NCI-H2081 treated with DMSO at 0.1 percent for 48 hours (cell line): ENCODE measurements at places on chromosomes 7 and 10.

DNA sequence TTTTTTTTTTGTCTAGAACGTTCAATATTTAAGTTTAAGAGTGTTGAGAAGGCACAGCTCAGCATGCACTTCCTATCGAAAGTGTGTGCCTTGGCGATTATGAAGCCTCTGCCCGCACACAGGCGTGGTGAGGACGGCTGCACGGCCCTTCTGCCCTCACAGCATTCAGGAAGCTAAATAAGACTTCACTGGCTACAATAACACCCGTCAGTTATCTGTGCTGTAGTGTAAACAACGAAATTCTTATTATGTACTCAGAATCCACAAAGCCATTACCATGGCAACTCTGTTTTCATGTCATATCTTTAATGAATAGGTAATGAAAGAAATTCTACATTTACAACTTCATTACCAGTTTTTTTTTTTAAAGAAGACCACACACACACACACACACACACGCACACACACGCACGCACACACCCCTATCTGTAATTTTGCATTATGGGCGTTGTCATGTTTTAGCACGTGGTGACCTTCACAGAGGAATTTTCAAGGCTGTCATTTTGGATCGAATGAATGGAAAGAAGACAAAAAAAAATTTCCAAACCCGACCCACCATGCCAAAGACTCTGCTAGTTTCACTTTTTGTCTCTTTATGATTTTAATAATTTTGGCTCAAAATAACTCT lies 254.8 kb upstream of the CTBP2 start:
- no peak for DNase-seq

- no peak for DNase-seq
These were observed 99.4 kb downstream of the PARD3 start for GRCh38 chr10:34715511-34716187.

GRCh38 chr10:112585126-112585525 lies 138.1 kb downstream of the VTI1A start:
- DNase-seq: no peak

- no peak for DNase-seq
These were observed 92.3 kb upstream of the PRPS1L1 start for GRCh38 chr7:18119985-18120384.

DNA sequence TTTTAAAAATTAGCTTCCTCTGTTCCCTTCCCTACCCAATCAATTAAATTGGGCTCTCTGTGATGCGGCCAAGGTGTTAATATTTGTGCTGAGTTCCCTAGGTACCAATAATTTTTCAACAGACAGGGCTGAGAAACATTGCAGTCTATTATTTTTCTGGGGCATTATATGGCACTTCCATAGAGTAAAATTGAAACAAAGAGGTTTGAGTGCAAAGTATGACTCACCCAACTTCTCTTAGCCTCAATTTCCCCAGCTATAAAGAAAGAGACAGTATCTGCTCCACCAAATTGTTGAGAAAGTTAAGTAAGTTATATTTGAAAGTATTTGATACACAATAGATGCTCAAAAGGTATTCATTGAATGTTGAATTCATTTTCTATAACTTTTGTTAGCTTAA lies 74.9 kb downstream of the TES start:
- DNase-seq: no peak

DNA sequence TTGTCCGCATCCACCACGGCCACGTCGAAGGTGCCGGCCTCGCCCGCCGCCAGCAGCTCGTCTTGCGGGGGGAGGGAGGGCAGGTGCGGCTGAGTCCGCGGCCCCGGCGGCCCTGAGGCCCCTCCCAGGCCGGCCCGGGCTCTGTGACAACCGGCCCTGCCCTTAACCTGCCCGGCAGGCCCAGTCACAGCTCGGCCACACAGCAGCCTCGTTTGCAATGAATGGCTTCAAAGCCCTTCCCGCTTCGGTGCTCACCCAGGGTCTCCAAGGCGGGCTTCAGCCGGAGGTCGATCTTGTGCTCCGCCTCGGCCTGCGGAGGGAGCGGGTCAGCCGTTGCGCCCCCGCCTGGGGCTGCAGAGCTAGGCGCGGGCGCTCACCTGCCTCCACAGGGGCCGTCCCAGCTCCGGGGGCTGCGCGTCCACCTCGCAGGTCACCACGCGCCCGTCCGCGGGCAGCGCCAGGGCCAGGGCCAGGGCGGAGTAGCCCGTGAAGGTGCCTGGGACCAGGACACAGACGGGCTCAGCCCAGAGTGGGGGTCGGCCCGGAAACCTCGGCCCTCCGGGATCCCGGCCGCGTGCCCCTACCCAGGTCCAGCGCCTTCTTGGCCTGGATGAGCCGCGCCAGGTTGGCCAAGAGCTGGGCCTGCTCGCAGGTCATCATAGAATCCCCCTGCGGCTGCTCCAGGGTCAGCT lies 928 bp downstream of the COMTD1 start:
- no peak for DNase-seq

GRCh38 chr7:5622746-5623145 lies 158.7 kb downstream of the RNF216 start:
- no peak for DNase-seq

GRCh38 chr10:13352519-13352918 lies 4.4 kb upstream of the SEPHS1 start:
- DNase-seq: no peak

DNA sequence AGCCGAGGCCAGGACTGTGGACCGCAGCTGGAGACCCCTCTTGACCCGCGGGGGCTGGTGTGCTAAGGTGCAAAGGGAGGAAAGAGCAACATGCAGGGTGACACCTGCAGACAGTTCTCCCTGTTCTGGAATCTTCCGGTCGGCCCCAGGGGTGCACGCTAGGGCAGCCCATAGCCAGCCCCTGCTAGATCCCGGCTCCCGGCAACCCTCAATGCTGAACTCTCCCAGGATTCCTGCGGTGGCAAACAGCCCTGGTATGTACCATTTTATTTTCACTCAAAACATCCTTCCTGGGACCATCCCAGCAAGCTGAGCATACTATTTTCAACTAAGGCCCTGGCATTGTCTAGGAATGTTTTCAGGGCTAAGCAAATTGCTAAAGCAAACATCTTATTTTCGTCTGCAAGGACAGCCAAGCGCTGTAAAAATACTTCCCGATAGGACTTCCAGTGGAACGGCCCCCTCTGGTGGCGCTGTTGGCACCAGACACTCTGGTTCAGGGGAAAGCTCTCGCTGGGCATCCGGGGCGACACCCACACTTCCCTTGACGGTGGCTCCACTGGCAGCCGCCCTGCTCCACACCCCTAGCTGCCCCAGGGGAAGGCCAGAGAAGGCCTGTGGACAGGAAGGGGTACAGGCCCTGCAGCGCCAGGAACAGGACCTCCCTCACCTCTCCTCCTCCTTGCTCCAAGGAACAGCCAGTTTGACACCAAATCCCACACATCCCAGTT lies 99.4 kb downstream of the CTBP2 start:
- DNase-seq: no peak

GRCh38 chr7:158609313-158609974 lies 21.8 kb upstream of the PTPRN2 start:
- DNase-seq: no peak

GRCh38 chr10:63438506-63439498 lies 27.0 kb downstream of the JMJD1C start:
- DNase-seq: no peak

DNA sequence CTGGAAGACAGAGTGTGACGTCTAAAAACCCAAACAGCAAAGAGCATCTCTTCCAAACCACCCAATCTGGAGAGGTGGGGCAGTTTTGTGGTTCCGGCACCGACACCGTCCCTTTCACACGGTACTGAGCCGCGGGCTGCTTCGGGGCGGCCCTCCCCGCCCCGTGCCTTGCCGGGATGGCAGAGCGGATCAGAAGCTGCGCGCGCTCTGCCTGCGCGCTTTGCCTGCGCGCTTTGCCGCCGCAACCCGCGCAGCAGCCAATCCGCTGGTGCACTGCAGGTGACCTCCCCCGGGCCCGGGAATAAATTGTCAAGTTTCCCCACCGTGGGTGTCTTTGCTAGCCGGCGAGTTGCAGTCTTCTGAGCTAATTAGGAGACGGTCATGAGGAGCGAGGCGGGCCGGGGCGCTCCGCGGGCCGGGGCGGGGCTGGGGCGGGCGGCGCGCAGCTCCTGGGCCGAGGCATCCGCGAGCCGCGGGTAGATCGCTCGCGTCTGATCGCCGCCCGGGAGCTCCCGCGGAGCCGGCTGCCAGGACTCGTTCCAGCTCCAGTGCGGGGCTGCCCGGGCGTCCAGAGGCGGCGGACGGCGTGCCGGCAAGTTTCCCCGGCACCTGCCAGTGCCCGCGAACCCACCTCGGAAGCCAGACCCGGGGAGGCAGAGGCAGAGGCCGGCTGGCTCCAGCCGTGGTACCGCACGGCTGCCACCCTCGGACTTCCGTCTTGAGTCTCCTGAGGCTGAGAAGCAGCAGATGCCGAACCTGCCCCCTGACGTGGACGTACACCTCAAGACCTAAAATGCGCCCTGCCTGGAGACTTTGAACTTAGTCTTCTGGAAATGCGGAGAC lies 536.0 kb upstream of the GALNT17 start:
- DNase-seq: no peak

- no peak for DNase-seq
These were observed 86.6 kb upstream of the PDK4 start for GRCh38 chr7:95682913-95683312.

DNA sequence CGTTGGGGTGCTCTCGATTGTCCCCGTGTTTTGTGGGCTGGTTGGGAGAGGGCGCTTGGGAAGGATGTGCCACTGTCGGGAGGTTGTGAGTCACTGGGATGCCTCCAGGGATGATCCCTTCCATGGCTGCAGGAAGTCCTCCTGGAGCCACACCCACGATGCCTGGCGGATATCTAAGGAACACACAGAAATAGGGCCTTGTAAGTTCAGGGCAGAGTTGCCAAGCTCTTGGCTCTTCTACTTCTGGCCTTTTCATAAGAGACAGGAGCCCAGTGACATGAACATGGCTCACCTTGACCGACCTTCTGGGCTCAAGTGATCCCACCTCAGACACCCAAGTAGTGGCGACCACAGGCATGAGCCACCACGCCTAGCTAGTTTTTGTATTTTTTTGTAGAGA lies 47.6 kb downstream of the ZRANB1 start:
- no peak for DNase-seq

DNA sequence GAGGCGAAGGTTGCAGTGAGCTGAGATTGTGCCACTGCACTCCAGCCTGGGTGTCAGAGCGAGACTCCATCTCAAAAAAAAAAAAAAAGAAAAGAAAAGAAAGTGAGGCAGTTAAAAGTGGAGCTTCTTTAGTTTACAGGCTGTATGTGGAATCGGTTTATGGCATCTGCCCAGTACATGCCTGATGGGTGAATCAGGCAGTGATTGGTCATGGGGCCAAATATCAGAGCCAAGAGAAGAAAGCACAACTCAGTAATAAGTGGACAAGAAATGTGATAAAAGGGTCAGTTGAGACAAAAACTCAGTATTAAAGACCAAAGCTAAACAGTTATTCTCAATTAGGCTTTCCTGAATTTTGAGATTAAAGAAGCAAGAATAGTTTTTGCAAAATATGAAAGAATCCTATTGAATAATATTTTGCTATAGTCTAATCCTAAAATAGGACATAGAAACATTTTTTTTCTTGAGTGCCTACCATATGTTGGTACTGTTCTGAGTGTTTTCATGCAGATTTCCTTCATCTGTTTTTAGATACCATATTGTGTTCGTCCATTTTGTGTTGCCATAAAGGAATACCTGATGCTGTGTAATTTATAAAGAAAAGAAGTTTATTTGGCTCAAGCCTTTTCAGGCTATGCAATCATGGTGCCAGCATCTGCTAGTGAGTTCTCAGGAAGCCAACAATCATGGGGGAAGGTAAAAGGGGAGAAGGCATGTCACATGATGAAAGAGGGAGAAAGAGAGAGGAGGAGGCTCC lies 14.4 kb downstream of the CDC14C start:
- no peak for DNase-seq

DNA sequence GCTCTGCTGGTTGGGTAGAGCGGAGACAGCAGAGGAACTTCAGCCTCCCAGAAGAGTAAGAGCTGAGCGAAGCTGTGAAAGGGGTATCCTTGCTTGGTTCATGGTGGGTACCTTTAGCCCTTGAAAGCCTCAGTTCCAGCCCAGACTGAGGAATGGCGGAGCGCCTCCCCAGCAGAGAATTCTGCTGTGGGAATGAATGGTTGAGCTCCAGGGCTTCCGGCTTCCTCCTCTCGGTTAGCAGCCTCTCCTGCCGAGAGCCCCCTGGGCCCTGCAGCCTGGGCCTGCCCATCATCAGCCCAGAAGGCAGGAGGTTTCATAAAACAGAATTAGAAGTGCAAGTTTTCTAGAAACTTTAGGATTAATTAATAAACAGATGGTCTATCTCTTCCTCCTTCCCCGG lies 79.9 kb upstream of the ANLN start:
- DNase-seq: no peak

DNA sequence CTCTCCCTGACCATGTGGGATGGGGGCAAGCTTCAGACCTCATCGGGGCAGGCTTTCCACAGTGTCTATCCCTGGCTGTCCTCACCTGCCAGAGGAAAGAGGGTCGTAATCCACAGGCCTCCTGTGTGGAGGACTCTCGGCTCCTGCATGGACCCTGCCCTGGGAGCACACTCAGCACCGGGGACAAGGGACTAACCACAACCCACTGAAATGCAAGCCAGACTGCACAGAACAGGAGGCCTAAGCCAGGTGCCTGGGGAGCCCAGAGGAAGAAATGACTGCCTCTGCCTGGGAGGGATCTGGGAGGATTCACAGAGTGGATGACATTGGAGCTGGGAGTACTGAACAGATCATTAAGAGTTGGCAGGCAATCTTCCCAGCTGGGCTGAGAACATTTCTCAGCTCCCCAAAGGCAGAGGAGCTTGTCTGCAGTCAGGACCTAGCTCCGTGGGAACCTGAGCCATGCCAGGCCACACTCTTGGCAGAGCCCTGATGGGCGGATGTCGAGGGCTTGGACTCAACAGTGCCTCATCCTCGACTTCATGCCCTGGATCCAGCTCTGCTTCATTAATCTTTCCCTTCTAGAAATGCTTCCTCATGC lies 213.4 kb downstream of the USP6NL start:
- no peak for DNase-seq

GRCh38 chr7:95334447-95334846 lies 10.1 kb upstream of the PON1 start:
- no peak for DNase-seq

DNA sequence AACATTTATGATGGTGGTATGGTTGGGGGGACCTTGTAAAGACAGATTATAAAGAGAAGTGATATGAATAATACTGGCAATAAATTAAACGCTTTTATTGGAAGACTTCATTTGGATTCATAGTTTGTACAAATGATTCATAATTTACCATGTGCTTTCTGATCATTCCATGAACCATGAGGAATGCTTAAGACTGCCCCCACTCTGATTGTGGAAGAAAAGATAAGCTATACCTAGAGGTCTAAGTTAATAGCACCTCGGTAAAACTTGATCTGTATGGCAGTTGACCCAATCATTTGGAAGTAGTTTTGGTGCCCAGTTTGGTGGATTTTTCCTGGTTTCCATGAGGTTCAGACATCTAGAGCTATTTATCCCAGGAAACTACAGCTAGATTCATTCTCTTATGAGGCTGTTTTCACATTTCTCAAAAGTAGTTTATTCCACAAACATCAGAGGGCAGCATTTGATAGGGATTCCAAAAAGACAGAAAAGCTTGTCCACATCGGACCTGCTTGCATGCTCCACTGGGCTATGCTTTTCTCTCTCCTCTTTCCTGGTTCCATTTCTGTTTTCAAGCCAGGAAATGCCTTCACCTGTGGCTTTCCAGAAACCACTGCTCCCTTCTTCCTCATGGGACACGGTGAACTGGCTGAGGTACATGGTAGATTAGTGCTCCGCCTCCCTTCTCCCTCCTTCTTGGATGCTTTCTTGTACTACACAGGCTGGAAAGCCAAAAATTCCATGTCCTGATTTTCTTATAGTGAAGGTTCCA lies 29.2 kb downstream of the TFAM start:
- no peak for DNase-seq
